ENCODE measurements at places on chromosomes 3 and 15.

- DNase-seq: no peak
These were observed 52.9 kb upstream of the ROBO2 start for GRCh38 chr3:76986876-76987474.

DNA sequence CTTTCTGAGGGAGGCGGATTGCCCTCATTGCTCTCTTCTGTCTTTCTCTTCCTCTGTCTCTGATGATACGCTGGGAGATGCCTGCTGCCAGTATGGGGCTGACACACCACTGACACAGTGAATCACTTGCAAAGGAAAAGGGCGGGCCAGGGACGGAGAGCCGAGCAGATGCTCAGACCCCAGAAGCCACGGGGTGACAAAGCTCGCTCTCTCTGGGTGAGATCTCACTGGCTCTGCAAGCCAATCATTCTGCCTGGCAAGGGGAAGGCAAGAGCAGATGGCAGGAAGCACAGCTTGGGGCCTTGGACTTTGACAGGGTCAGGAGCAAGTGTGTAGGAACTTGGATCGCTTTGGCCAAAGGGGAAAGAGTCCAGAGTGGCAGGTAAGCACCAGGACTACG is 198.7 kb downstream of the NTRK3 start:
- no peak for DNase-seq

DNA sequence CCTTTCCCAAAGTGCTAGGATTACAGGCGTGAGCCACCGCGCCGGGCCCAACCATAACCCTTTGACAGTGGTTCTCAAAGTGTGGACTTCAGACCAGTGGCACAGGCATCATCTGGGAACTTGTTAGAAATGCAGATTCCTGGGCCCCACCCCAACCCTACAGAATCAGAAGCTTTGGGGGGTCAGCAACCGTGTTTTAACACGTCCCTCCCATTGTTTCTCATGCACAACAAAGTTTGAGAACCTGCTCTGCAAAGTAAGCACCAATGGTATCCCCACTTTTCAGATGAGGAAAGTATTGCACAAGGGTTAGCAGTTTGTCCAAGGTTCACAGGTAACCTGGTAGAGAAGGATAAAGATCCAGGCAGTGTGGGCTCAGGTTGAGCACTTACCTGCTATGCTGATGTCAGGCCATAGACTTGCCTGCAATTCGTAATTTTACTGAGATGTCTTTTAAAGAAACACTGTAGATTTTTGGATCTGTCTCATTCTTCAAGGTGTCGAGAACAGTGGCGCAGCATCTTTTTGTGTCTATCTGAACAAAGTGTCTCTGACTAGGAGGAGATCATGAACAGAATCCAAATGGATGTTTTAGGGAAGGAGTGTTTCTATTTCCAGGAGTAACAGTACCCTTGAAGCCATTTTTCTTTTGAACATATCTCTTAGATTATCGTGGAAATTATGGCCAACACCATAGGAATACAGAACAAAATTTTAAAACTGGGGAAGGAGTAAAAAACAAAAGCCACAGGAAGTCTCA is 2.5 kb downstream of the GXYLT2 start:
- DNase-seq: no peak

DNA sequence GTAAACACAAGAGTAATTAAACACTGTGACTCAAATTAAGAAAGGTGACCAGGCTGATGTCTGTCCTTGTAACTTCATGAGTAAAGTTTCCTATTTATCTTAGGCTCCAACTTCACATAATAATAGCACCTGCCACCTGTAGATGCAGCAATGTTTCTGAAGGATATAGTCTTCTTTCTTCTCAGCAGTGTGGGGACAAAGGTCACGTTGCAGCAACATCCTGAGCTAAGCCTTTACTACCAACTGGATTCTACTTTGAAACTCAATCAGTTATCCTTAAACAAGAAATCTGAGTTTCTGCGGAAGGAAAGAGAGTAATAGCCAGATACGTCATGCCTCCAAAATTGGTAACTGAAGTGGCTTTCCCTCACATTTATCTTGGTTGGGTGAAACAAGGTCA is 253.1 kb downstream of the RBMS3 start:
- DNase-seq: no peak

DNA sequence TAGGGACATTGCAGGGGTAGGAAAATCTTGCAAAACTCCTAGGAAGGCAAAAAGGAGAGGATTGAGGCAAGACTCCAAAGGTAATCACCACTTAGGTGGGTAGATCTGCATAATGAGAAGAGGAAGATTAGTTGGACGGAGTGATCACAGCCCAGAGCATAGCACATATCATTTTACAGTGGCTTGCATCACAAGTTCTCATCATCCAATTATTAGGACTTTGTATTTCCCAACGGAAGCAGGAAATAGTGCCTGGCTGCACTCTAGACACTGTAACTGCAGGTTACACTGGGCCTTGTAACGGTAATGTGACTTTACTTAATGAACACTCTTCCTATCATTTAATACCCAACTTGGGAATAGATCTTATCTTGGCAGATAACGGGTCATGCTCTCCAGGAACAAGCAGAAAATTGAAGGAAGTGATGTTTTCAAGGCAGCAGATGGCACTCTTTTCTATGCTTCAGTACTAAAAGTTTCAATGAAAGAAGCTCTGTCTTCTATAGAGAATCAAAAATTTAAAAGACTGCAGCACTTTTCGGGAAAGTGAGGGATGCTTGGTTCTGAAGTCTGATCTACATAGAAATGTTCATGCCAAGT is 101.9 kb upstream of the KCNMB2 start:
- DNase-seq: no peak

GRCh38 chr3:122052968-122053367 is 2.2 kb upstream of the CD86 start:
- DNase-seq: no peak

GRCh38 chr3:50652709-50653108 is 22.0 kb upstream of the DOCK3 start:
- DNase-seq: peak; percentile 71

GRCh38 chr3:43364926-43365325 is 78.6 kb downstream of the SNRK start:
- no peak for DNase-seq

- no peak for DNase-seq
These were observed 189.4 kb downstream of the THSD4 start for GRCh38 chr15:71304681-71305080.

DNA sequence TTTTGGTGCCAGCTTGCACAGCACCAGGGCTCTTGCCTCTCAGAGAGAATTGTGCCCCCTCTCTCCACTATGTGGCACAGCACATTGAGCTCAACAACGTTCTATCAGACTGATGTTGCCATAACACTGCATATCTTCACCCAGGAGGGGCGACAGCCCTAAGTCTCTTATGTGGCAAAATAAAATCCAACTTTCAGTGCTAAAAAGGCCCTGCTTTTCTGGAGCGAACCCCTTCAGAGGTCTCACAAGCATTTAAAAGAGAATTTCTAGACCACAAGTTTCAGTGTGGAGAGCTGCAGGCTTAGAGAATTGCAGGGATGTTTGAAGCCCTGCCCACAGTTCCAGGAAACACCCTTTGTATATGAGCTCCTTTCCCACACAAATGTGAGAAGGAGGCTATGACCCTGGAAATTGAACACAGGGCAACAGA is 85.5 kb downstream of the LIPC start:
- no peak for DNase-seq

DNA sequence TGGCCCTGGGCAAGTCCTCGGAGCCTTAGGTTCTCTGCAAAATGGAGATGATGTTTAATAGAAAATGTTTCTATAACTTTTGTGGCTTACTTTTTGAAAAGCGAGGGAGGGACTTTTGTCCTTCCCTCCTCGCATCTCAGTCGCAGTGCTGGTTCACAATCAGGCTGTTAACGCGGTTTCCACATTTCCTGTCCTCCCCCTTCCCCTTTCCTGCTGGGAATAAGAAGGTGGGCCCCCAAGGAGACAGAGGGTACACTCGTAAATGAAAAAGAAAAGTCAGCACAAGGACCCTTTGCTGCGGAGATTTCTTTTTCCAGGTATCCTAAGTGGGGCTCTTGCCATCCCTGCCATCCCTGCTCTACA is 29.5 kb downstream of the ARHGAP31 start:
- DNase-seq: no peak

GRCh38 chr15:101669744-101670143 is 17.6 kb upstream of the TM2D3 start:
- no peak for DNase-seq

DNA sequence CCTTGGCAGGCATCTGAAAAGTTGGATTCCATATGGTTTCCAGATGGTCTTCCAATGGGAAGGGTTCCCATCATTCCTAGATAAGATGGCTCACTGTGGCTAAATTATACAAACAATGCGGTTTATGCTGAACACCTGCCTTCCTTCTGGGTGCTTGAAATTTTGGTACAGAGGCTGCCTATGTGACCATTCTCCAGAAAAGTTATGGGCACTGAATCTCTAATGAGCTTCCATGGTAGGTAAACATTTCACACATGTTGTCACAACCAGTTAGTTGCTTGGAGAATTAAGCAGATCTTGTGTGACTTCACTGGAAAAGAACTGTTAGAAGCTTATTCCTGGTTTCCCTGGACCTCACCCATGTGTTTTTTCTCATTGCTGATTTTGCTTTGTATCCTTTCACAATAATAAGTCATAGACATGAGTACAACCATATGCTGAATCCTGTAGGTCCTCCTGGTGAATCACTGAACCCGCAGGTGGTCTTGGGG is 30.1 kb downstream of the PLOD2 start:
- no peak for DNase-seq

GRCh38 chr3:23949784-23950183 is 4.7 kb downstream of the NR1D2 start:
- DNase-seq: no peak

DNA sequence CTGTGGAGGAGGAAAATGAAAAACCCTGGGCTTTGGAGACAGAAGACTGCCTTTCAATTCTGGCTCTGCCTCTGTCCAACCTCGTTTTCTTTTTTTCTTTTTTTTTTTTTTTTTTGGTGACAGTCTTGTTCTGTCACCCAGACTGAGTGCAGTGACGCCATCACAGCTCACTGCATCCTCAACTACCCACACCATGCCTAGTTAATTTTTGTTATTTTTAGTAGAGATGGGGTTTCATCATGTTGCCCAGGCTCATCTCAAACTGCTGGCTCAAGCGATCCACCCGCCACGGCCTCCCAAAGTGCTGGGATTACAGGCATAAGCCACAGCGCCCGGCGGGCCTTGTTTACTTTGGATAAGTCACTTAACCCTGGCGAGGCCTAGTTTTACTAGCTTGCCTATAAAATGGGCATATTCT is 66.3 kb upstream of the SLC25A26 start:
- DNase-seq: no peak

GRCh38 chr15:71288348-71288955 is 173.2 kb downstream of the THSD4 start:
- no peak for DNase-seq

GRCh38 chr15:68375191-68375631 is 56.8 kb downstream of the ITGA11 start:
- DNase-seq: peak; percentile 12

DNA sequence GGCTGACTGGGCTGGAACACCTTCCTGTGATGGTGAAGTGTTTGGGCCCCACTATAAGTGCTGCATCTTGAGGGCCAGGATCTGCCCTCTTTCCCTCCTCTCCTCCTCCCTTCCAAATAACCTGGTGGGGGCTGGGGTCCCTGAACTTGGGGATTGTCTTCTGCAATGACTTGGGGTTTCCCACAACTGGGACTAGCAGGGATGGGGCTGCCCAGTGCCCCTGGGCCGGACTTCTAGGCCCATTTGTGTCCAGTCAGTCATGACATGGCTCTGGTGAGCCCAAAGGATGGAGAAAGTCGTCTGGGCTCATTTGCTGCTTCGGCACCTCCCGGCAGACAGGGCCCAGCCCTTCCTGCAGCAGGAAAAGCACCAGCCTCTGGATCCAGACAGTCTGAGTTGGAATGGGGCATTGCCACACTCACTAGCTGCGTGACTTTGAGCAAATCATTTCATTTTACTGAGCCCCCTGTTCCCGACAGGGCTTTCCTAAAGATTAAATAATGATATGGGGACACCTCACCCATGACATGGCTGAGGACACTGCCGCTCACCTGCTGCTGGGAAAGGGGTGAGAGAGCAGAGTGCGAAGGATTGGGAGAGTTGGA is 113.2 kb downstream of the DNAJB8 start:
- DNase-seq: no peak

GRCh38 chr3:155948476-155948875 is 78.0 kb downstream of the GMPS start:
- no peak for DNase-seq

DNA sequence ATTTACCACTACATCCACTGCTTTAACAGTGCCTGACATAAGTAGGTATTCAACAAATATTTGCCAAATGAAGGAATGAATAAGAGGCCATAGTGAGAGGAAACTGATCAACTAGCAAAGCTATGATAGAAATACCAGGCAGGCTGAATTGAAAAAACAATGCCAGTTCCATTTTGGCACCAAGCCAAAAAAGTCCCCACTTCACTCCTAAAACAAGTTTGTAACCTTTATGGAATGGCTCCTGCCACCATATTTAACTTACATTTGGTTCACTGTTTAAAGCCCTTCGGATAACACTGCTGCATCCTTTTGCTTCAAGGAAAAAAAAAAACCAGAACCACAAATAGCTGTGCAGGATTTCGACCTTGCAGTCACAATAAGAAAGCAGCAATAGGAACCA is 166.1 kb downstream of the FRMD5 start:
- DNase-seq: no peak

DNA sequence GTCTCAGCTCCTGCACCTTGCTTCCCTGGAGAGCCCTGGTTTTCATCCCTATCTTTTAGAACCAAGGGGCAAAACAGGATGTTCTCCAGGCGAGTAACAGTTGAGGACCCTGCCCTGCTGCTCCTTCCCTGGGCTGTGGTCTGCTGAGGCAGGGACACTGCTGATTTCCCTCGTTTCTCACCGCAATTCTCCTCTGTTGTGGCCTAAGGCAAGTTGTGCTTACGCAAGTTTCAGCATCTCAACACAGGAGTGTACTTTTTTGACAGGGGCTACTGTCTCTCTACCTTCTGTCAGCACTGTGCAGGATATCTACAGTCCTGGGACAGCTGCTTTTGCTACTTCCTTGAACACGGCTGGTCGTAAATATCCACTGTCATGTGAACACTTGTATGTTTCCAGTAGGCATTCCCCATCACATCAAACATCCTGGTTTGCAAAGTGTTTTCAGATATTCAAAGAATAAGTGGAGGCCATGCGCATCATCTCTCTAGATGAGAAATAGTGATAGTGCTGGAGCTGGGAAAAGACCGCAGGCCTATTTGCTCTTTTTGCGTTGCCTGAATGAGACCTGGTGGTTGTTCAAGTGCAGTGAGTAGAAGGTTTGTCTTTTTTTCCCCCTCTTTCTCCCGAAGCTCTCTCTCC is 110.1 kb upstream of the PLXNA1 start:
- no peak for DNase-seq

DNA sequence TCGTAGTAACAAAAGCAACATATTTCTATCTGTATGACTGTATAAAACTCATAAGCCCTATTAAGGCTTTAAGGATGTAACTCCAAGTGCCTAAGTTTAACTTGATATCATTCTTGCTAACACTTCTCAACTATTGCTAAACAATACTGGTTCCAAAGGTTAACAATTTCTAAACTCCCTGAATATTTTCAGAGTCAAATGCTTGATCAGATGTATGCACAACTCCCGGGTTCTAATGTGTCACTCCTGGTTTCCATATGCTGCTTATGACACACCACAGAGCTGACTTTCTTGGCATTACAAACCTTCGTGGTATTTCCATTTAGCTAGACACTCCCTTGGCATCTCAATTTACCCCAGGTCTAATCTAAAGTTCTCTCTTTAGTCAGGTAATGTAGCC is 26.3 kb downstream of the DZIP1L start:
- DNase-seq: no peak
